ENCODE measurements at places on chromosomes 1 and 21.
A peak's percentile ranks its signal among the peaks of the same experiment; 100 is the strongest.

DNA sequence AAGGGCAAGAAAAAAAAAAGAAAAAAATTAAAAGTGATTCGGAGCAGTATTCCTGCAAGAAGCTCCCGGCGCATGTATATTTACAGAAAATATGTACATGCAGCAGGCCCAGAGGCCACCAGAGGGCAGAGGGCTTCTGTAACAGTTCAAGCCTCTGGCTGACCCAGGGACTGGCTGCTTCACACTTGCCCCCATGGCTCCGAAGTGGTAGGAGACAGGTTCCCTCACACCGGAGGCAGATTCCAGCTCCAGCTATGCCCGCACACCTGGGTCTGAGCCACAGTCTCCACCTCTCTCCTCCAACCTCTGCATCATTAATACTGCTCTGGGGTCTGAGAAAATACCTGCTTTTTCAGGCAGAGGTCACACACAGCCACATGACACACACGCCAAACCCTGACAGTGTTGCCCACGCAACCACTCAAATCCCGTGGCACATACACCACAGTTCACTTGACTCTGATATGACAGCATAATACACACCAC, 2.2 kb upstream of the ARHGAP30 start:
- peak; percentile 40 for DNase-seq

DNA sequence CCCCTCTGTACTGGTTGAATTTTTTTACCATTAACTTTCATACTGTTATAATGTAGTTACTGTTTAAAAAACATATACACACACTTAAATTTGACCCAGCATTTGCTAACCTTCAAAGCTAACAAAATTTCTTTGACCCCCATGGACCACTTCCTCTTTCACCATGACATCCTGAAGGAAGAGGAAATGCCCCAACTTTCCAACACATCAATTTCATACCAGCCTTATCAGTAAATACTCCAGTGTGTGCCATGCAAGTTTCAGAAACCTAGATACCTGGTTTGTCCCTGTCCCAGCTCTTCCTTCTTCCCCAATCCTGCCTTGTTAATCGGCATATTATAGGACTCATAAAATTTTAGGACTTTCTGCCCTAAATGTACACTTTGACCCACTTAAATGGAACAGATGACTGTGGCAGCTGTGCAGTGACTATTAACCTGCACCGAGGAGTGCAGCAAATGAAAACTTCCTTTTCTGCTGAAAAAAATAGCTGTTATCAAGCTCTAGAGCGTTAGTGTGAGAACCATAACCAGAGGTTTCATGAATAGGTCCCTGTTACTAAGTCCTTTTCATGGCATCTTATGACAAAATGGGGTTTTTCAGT, 54.1 kb downstream of the DTL start:
- DNase-seq, result no peak

DNA sequence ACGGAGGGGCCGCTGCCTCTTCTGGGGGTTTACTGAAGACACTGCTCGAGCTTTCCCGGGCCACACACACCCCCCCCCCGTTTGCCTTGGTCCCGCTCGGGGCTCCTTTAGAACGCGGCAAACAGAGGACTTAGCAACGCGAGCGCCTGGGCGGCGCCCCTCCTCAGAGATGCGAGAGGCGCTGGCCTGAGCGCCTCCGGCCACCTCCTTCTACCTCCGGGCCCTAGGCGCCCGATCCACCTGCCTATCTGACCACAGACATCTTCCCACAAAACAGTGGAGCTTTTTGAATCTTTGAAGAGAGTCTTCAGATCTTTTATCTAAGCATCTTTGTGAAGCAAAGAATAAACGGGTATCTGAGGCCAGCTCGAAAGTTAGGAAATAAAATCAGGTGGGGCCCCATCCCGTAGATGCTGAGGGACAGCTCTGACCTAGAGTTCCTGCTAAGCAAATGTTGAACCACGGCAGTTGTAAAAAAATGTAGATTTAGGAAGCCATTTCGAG, 436 bp upstream of the TTLL7 start:
- DNase-seq, result peak; percentile 45

DNA sequence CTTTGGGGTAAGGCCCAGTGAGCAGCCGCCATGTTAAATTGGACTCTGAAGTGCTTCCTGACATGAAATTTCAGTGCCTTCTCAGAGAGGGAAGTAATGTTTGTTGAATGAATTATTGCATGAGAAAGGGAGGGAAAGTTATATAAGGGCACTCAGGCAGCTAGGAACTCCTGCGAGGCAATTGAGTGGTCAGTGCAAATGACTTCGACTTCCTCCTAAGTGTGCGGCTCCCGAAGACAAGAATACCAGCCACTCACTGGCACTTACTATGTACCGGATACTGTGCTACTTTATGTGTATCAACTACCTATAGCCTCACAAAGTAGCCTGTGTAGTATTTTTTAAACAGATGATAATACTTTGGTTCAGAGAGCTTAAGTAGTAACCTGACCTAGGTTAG, 52.5 kb downstream of the CNN3 start:
- no peak for DNase-seq

- no peak for DNase-seq
Observed at GRCh38 chr1:57279909-57280666, 143.8 kb downstream of the DAB1 start.

GRCh38 chr1:169327875-169328274, 39.7 kb downstream of the NME7 start:
- DNase-seq, result no peak

GRCh38 chr1:8701794-8702471, 115.5 kb downstream of the RERE start:
- peak; percentile 26 for DNase-seq

GRCh38 chr1:228146417-228147150, 3.1 kb upstream of the GJC2 start:
- DNase-seq, result no peak

- no peak for DNase-seq
Observed at GRCh38 chr1:75954586-75954985, 22.4 kb upstream of the ASB17 start.

DNA sequence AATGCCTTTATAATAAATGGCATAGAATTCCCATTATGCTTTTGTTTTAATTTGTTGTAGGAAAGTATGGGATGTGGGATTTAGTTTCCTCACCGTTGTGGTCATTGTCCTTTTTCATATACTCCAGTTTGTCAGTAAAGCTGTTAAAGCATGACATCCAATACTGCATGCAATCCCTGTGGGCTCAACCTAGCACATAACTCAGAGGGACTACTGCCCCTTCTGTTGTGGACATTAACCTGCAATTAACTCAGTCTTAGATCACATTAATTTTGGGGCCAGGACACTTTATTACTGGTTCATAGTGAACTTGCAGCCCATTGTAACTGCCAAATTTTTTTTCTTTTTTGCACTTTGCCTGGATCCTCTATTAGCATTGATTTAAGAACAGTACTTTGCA, 112.5 kb downstream of the DNM3 start:
- no peak for DNase-seq

- DNase-seq, result no peak
Observed at GRCh38 chr1:91889717-91890459, 3.9 kb upstream of the TGFBR3 start.

GRCh38 chr1:113207019-113207418, 134.0 kb downstream of the LRIG2 start:
- no peak for DNase-seq

DNA sequence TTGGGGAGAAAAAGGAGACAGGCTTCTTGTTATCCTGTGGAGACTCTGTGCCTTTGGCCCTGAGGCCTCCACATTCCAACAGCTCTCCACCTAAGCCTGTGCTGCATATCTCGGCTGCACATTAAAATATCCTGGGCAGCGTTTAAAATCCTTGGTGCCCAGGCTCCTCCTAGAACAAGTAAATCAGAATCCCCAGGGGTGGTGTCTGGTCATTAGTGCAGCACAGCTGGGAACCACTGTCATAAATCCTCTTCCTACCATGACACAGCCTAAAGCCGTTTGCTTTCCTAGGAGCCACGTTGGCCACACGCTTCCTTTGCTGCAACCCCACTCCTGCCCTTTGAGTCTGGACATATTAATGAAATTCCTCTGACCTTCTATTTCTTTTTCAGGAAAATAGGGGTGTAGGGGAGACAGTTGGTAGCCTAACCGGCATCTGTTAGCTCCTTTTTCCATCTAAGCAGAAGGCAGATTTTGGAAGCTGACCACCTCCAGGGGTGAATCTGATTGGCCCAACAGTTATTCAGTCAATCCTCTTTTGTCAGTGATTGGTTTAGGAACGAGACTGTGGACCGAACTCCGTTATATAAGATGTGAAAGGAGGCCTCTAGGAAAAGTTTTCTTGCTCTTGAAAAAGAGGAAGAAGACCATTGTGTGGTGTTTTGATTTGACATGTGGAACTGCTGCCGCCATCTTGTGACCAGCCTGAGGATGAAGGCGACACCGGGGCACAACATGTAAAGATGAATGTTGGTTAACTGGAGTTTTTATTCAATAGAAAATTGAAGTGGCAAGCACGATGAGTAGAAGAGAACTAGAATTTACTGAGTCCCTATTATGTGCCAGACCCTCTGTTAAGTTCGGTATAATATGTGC, 41.9 kb downstream of the JUN start:
- no peak for DNase-seq

GRCh38 chr1:109152196-109152595, 38.3 kb downstream of the ELAPOR1 start:
- no peak for DNase-seq

DNA sequence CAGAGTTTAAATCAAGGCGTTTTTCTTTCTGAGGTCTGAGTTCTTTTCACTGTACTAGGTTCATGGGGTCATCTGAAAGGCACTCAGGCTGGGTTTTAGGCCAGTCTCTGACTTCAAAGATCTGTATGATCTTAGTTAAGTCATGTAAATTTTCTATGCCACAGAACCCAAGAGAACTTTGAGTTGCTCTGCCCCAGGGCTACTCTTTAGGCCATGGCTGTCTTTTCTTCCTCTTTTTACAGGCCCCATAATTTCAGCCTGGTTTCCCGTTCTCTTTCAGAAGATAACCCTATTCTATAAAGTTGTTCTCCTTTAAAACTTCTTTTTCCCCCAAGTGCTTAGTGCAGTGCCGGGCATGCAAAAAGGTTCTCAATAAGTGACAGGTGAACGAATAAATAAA, 26.1 kb downstream of the METTL13 start:
- DNase-seq, result no peak

DNA sequence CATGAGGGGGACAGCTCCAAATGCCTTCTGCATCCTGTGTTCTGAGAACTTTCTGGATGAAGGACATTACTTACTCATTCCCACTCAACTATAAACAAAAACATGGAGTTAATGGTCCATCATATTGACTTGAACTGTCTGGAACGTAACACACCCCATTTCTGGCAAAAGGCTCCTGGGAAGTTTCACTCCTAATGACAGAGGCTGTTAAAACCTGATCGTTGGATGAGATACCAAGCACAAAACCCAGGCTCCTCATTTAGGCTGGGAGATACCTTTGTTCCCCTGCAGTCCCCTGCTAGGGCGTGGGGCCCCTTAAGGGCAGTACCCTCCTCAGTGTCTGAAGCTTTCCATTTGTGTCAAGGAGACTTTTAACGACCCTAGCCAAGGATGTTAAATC, 78.9 kb downstream of the RHOU start:
- DNase-seq, result no peak

DNA sequence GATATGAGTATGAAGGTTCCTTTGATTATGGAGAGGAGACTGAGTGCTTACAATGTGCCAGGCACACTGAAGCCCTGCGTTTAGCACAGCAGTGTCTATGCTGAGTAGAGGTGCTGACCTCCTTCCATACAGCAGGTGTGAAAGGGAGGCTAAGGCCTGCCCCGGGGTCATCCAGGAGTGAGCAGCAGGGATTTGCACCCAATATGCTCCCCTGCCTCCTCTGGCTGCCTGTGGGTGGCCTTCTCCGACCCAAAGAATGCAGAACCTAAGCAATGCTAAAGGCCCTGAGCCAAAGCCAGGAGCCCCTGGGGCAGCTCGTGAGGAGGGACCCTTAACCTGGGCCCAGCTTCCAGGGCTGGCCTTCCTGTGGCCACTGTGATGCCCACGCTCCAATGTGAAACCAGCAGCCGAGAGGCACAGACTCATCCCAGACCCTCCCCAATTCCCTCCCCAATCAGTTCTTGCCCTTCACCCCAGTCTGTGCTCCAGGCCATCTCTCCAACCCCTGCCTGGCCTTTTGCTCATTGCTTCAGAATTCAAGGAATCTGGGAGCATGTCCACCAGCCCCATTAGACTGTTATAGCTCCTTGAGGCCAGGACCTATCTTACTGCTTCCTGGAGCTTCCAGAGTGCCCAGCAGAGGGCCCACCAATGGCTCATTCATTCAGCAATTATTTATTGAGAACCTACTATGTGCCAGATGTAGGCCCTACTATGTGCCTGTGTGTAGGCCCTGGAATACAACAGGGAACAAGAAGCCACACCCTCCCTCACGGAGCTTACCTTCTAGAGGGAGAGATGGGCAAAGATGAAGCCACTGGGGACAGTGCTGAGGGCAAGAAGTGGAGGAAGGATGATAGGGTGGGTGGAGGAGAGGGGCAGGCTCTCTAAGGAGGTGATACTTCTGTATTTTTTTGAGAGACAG, 53.3 kb downstream of the TAS1R2 start:
- DNase-seq, result no peak

GRCh38 chr1:10698726-10699469, 97.5 kb downstream of the CASZ1 start:
- DNase-seq, result no peak

GRCh38 chr1:154626456-154627256, 18.7 kb upstream of the ADAR start:
- no peak for DNase-seq

DNA sequence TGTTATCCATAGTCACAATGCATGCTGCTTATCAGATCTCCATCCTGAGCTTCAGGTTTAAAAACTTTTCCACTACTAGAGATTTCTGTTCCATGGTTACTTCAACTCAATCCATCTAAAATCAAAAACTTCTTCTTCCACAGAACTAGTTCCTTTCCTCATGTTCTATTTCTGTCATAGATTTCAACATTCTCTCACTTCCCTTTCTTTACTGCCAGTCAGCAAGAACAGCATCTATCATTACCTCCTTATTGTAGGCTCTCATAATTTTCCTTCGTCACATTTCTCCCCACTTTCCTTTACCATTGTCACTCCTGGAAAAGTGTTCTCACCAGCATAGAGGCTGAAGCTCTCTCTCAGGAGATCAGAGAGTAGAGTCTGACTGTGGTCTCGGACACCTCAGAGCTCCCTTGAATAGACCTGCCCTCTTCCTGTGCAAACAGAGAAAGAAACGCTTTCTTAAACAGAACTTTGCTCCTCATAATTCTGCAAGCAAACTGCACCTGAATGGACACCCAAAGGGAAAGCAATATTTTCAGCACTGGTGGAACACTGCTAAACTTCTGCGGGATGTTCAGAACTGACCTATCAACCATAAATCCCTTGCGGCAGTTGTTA, 48.7 kb upstream of the KIRREL1 start:
- no peak for DNase-seq

- DNase-seq, result no peak
Observed at GRCh38 chr1:89310976-89311375, 38.3 kb upstream of the GBP5 start.

GRCh38 chr1:165824269-165824643, 3.2 kb upstream of the UCK2 start:
- DNase-seq, result no peak

GRCh38 chr1:185080422-185080821, 35.1 kb downstream of the RNF2 start:
- DNase-seq, result no peak

DNA sequence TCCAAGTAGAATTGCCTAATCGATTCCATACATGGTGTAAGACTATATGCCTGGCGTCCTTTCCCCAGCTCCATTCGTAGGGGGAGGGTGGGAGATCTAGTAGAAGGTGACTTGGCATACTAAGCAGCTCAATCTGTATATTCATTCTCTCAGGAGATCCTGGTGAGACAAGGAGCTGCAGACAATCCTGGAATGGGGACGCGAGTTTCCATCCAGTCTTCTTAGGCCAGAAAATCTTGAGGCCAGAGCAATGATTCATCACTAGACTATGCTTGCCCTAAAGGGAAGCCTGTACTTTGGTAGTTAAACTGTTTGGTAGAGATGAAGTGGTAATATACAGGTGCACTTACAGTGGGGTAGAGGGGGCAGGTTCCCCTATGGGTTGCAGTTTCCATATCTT, 468.7 kb downstream of the ADGRL2 start:
- no peak for DNase-seq
